Activated T-cell treated with anti-CD3 and anti-CD28 coated beads for 24 hours (primary cell): ENCODE measurements at places on chromosomes 12 and 14.

- DNase-seq: no peak
These were observed 159.3 kb downstream of the FBXL14 start for GRCh38 chr12:1435044-1435443.

DNA sequence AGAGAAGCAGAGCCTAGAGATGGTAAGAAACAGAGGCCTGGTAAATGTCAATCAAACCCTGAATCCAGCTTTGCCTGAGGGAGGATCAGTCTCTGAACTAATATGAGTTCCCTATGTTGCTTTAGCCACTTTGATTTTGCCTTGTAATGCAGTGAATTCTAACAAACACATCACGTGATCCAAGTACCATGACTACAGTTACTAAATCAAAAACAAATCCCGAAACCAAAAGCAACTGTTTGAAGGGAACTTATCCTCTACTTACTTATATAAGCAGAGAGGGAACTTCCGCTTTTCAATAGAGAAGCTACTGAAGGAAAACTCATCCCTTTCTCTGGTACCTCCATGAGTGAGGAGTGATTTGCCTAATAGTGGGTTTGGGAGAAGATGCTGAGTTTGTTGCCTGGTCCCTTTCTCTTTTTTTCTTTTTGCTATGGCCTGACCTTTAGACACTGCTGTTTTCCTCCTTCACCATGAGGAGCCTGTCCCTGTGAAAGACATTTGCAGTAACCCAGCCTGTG is 7.7 kb upstream of the PPTC7 start:
- no peak for DNase-seq

DNA sequence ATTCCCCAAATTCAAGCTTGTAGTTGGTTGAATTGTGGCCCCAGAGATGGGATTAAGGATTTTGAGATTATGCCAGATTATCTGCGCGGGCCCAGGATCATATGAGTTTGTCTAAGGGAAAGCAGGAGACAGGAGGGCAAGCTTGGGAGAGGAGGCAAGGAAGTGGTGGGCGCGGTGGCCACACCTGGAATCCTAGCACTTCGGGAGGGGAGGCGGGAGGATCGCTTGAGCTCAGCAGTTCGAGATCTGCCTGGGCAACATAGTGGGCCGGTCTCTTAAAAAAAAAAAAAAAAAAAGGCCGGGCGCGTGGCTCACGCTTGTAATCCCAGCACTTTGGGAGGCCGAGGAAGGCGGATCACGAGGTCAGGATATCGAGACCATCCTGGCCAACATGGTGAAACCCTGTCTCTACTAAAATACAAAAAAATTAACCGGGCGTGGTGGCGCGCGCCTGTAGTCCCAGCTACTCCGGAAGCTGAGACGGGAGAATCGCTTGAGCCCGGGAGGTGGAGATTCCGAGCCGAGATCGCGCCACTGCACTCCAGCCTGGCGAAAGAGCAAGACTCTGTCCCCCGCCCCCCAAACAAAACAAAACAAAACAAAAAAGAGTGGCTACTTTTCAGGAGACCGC is 881 bp upstream of the PUS1 start:
- DNase-seq: peak; percentile 13

- DNase-seq: no peak
These were observed 33.0 kb downstream of the UBR7 start for GRCh38 chr14:93239869-93240677.

GRCh38 chr12:96073346-96074330 is 38.3 kb upstream of the LTA4H start:
- DNase-seq: no peak

DNA sequence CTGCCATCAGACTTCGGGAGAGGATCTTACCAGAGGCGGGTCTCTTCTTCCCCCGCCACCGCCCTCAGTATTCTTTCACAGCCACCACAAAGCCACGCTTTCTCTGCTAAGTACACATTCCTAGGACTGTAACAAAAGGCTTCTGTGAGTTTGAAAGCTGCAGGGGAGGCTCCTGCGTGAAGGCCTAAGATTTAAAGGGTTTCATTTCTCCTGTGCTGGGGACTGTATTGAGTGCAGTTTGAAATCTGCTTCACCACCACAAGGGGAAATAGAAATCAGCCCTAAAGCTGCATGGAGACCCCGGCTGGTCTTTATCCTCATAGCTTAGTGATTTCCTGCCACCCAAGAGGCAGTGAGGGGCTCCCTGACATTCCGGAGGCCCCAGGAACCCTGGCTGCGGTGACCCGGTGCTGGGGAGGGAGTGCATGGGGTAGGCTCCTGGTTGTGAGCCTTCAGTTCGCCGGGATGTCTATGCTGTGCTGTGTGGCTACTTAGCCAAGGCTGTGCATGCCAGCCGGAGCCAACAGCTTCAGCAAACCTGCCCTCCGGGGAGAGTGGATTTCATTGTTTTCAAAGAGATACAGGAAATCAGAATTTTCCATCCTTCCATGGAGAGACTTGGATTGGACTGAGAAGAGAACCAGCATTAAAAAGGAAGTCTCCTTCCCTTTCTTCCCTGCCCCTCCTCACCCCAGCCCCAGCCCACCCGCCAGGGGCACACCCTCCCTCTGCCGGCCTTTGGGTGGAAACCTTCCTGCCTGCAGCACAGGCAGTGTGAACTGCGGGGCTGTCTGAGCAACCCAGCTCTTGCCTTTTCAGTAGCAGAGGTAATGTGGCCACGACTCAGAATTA is 163.3 kb downstream of the ETV6 start:
- no peak for DNase-seq

GRCh38 chr12:123142921-123143735 is 7.8 kb downstream of the PITPNM2 start:
- no peak for DNase-seq

- no peak for DNase-seq
These were observed 58.2 kb downstream of the SETD3 start for GRCh38 chr14:99422228-99423010.

DNA sequence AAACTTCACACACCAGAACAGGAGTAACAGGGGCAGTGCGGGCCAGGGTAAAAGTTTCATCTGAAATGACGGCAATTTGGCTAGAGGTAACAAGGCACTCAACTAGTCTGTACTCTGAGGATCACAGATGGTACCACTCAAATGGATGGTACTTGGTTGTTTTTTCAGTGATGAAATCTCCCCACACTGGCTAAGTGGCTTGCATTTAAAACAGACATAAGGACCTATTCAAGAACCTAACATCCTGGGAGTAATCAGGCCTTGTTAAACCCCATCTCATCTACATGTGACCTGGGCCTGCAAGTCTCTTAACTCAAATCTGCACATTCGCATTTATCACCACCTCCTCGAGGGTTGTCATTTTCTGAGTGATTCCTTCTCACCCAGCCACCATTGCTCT is 90.8 kb downstream of the PRKAB1 start:
- no peak for DNase-seq

DNA sequence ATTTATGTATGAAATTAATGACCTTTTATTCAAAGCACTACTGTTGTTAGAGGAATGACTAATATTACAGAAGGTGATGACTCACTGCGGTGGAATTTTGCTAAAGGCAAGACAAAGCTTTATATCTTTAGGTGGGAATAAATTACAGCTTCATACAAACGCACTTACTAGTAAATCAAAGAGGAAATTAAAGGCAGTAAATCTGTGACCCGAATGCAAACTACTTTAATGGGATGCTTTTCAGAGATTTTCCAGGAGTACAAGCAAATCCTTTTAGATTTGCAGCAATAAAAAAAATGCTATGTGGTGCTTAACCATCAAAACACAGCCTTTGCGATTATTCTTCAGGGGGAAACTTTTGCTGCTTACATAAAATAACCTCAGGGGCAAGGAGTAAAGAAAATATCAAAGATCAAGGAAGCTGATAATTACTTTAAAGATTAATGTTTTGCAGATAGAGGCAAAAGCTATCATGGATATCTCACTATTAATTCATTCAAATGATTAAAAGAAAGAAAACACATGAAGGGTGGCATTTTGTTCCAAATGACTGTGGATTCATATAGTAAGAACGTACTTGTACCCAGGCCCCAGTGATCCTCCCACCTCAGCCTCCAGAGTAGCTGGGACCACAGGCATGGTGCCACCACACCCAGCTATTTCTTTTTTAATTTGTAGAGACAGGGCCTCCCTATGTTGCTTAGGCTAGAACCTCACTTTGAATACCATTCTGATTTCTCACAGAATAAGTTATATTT is 98.9 kb downstream of the DENND5B start:
- DNase-seq: no peak

DNA sequence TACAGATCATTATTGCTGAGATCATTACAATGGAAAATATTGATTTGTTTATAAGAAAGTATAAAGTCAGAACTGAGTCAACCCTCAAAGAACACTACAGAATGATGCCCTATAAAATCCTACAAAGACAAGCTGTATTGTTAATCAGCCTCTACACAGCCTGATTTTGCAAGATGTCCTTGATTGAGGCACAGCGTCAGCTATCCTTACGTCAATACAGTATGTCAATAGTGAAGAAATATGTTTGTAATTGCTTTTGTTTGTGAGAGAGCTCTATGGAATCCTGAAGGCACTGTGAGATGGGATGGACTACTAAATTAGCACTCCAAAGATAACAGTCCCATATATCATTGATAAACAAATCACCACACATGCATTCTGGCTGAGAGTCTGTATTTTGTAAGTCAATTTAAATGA is 70.7 kb downstream of the RASSF9 start:
- no peak for DNase-seq

GRCh38 chr12:118190266-118190665 is 54.3 kb downstream of the PEBP1 start:
- DNase-seq: no peak

GRCh38 chr12:6873094-6874014 is at the start of gene SPSB2:
Gene SPSB2 (minus strand): TSS chr12:6873303. CDS start chr12:6872901, 402 bp downstream.
- peak; percentile 99 for DNase-seq

DNA sequence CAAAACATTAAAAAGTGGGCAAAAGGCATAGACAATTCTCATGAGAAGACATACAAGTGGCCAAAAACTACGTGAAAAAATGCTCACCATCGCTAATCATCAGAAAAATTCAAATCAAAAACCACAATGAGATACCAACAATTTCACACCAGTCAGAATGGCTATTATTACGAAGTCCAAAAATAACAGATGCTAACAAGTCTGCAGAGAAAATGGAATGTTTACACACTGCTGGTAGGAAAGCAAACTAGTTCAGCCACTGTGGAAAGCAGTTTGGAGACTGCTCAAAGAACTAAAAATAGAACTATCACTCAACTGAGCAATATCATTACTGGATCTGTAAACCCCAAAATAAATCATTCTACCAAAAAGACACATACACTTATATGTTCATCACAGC is 76.2 kb downstream of the PRKD1 start:
- no peak for DNase-seq

- DNase-seq: no peak
These were observed 41.0 kb downstream of the TRAFD1 start for GRCh38 chr12:112166051-112167015.

DNA sequence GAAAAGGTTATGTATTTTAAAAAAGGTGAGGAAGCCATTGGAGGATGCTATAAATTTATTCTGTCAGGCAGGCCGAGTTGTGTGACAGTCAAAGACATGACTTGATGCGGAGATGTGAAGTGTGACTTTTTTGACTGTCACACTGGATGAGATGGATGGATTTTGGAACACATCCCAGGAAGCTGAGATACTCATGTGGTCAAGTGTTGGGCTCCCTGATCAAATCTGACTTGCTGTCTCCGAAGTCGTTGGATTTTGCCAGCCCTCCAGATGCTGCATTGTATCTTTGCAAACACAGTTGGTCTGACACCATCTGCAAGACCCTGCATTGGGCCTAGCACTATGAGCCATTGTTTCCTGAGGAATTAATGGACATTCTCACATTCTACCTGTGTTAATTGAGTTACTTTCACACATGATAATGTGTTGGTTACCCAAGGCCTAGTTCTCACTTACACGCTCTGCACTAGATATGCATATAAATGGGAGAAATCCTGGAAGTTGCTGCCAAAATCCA is 204.0 kb upstream of the PRKD1 start:
- no peak for DNase-seq

- DNase-seq: no peak
These were observed 64.6 kb downstream of the CCDC88C start for GRCh38 chr14:91352728-91353692.

- peak; percentile 4 for DNase-seq
These were observed 26.8 kb upstream of the PEX5 start for GRCh38 chr12:7162691-7163114.

DNA sequence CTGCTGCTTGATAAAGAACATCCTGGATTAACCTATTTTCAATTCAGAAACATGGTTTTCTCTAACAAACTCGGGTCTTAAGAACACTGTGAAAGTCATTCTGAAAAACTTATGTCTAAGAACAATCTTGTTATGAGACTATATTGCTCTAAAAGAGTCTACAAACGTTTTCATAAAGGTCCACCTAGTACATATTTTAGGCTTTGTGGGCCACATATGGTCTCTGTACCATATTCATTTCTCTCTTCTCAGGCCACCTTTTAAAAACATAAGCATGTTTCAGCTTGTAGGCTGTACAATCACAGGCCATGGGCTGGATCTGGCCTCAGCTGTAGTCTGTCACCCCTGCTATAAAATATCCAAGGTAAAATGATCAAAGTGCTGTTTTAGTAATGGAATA is 39.9 kb downstream of the PPP4R3A start:
- DNase-seq: no peak

GRCh38 chr14:104865631-104866441 is 768 bp downstream of the CEP170B start:
- DNase-seq: no peak

GRCh38 chr14:94460631-94461416 is 8.2 kb upstream of the SERPINA11 start:
- DNase-seq: no peak

DNA sequence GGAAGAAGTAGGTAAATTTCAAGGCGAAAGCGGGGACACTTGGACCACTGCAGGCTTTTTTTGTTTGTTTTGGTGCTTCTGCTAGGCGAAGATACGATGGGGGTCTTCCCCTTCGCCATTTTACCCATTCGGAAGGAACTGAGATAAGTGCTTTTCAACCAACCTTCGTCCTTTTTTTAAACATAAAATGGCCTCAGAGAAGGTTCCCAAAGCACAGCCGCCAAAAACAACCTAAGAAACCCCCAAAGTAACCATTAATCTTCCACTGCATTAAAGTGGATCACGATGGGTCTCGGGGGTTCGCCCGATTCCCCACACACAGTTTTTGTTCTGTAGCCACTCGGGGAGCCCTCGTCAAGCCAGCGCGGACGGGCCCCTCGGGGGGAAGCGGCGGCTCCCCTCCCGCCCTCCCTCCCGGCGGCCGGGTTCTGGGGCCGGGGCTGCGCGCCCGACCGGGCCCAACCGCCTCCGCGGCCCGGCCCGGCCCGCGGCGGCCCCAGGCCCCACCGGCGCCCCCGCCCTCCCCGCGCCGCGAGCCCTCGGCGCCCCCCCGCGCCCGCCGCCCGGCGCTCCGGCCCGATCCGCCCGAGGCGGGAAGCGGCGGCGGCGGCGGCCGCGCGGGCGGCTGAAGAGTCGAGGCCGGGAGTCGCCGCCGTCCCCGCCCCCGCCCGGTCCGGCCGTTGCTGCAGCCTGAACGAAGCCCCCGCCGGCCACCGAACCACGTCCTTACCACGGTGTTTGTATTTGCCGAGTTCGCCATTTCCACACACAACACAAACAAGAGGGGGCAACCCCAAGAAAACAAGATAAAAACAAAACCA is 790 bp downstream of the GTF2A1 start:
- peak; percentile 18 for DNase-seq
